ENCODE measurements at places on chromosomes 4 and X.

DNA sequence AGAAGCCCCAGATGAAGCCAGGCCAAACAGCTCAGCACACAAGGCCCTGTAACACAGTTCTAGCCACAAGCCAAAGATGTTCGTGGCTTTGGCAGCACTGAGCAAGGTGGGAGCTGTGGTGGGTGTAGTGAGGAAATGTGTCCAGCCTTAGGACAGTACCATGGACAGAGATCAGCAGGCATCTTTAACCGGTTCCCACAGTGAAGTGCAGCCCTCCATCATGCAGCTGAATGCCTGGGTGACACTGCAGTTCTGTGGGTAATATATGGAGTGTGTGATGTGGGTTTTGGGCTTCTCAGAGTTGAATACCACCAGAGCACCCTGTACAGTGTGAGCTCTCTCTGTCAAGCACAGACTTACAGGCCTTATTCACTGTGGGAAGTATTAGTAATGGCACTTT is 6.0 kb upstream of the NEXMIF start:
- DNase-seq: no peak

GRCh38 chrX:136227948-136228838 is 23.0 kb downstream of the MAP7D3 start:
- no peak for DNase-seq

DNA sequence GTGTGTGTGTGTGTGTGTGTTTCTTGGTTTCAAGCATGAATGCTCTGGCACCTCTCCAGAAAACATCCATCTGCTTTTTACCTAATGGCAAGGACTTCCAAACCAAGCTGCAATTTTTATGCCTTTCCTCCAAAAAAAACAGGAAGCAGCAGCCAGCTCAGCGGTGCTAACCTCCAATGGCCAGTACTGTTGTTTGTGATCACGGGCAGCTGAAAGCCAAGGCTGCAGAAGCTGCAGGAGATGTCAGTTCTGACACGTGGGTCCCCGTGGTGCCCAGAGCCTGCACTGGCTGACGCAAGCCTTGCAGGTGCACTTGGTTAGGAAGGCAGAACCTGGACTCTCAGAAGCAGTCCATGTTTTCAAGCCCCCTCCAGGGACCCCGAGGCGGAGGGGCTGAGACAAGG is 313.6 kb upstream of the DDX53 start:
- DNase-seq: no peak

- no peak for DNase-seq
These were observed 9.8 kb downstream of the TSPAN5 start for GRCh38 chr4:98648602-98649001.

- no peak for DNase-seq
These were observed 52.8 kb upstream of the PPP3CA start for GRCh38 chr4:101400096-101400495.

DNA sequence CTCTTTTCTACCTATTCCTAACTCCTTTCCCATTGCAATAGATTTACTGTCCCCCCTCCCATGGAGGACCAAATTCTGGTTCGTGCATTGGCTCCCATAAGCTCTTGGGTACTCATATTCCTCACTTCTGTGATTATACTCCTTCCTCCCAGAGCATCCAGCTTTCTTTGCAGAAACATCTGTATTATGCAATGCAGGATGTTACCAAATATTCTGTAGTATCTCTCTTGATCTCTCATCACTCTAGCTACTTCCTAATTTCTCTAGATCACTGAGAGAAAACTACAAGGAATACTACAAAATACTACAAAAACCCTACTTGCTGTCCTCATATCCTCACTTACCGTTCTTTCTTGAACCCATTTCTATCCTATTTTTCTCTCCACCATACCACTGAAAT is 395.9 kb upstream of the HS3ST1 start:
- no peak for DNase-seq

Measured in stimulated activated CD4-positive, alpha-beta T cell treated with anti-CD3 and anti-CD28 coated beads, Interleukin-12 subunit alpha, Interleukin-12 subunit beta, amount 100 ng/mL, for 4 hours (primary cell).